Kidney glomerular epithelial cell (primary cell): ENCODE measurements at places on chromosomes 6 and 20.

DNA sequence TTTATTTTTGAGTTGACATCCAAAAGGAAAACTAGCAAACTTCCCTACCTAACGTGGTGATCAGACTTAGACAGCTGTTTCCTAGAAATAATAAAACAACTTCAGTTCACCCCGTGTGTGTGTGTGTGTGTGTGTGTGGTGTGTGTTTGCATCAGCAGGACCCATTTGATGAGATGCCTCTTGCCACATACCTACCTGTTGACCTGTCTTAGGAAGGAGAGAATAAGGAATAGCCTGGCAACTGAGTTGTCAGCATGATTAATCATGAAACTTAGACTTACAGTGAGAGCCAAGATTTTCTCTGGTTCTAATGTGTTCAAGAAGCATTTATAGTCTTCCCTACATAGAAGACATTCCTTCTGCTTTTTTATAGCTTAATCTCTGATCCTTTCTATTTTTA is 16.1 kb upstream of the PBOV1 start:
- DNase-seq: no peak

DNA sequence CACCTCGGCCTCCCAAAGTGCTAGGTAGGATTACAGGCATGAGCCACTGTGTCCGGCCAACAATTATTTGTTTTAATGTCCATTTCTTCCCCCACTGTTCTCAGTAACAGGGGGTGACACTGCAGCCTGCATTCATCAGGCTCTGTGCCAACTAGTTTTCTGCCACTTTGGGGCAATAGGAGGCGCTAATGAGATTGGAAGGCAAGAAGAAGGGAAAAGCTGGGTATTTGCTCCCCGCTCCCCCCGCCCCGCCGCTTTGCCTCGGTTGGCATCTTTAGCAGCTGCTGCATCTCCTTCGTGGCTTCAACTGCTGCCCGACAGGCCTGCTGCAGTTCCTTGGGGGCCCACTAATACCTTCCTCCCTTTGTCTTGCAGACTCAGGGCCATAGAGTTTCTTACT is 35.0 kb upstream of the MDGA1 start:
- DNase-seq: no peak

DNA sequence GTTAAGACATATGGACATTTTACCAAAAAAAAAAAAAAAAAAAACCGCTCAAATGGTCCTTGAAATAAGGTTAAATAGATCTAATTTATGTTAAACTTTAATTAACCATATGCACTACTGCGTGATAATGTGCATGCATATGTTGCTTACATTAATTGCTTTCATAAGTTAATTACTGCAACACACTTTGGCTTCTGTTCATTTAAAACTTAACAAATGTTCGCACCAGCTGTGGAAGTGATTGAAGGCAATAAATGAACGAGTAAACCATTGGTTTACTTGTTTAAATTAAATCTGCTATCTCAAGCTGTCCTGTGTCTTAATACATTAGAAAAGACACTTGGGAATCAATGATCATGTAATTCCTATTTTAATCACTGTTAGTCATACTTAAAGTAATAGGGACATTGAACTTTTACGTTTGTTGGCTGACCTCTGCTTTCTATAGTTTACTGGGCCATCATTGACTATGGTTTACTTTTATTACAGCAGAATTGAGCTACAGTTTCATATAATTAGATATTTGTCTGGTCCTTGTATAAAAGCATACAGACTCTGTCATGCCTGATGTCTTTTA is 294.7 kb downstream of the KHDC1L start:
- DNase-seq: no peak

DNA sequence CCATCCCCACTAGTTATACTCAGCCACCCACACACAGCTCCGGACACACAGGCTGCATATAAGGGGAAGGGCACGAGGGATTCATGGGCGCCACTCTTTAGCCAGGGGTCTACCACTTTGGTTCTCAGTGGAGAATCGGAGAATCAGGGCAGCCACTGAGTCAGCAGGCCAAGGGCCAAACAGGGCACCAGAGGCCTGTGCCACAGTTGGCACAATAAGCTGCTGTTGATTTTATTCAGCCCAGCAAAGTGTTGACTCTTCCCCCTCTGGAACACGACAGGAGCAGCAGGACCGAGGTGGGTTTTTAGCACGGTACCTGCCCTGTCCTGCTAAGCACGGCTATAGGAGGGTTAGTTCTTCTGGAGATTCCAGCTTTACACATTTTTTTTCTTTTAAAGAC is 48.3 kb downstream of the GJA10 start:
- DNase-seq: no peak

DNA sequence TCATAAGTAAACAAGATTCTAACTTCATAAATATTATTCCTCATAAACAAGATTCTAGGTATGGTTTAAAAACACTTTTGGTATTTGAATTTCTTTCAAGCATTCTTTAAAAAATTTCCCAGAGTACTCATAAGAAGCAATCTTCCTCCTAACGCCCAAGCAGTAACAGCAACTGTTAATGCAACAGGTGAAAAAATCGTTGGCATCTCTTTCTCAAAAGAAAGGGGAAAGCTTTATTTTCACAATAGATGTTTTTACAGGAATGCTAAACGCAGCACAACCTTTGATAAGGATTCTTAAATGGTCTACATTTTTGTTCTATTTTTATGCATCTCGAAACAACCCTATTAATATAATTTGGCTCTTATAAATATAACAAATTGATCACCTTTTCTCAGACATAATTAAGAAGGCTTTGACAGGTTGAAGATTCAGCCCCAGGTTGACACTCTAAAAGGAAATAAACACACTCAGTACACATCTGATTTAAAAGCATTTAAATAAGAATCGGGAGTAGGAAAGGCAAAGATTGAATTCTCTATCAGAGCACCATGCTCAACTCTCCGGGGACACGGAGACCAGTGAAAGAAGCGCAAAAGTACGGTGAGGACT is 634 bp downstream of the AHI1 start:
- DNase-seq: no peak

- DNase-seq: no peak
Measured at GRCh38 chr6:44065443-44066140, 61.7 kb downstream of the MRPL14 start.

DNA sequence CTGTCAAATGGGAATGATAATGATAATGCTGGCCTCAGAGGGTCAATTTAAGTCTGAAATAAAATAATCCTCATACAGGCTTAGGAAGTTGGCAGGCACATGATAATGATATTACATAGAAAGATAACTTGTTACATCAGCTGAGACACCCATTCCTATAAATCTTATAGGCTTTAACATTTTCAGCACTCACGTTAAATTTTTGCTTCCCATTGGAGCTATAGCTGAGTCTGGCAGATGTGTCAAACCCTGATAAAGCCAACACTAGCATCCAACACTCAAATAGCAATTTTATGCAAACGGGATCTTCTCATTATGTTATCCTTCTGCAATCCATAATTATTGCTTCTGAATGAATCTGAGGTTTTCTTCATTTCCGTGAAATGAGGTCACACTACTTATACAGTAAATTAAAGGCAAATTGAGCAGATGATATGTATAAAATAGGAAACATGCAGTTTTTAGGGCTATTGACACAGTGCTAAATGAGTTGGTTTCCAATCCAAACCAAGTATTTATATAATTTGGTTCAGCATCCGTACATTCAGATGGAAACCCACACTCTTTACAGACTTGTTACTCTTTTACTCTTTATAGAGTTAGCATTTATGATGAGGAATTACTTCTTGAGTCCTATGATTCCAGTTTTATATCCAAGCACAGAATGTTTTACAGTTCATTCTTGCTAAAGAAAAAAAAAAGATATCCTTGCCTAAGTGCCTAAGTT is 481.6 kb downstream of the BTBD3 start:
- DNase-seq: no peak

DNA sequence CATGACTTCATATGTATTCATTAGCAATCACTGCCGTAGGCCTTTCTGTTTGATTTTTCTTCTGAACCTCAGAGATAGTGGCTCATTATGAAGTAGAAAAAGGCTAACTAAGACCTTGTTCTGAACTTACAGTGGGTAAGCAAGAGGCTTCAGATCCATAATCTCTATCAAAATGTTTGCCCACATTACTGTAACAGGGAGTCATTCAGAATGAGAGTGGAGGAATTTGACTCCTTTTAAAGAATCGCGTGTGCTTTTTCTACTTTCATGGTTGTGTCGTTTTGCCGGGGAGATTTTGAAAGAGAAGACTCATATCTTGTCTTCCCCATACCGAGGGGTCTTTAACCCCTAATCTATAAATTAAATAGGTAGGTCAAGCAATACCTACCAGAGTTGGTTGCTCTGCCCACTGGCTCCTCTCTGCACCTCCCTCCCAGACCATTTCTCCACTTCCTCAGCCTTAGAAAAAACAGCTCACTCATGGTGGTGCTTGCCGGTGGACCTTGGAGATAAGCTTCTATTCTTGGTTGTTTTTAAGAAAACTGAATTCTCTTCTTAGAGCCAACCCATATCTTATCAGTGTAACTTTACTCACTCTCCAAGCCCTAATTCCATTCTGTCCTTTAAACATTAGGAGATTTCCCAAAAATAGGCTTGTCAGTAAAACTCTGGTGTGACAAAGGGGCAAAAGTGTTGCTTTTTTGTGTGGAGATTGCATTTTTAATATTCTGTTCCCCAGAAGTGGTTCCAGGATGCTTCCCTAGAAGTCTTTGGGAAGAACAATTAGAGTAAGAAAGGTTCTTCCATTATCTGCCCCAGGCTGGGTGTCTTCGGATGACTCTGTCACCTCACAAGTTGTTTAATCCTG is 56.6 kb downstream of the E2F3 start:
- DNase-seq: no peak

DNA sequence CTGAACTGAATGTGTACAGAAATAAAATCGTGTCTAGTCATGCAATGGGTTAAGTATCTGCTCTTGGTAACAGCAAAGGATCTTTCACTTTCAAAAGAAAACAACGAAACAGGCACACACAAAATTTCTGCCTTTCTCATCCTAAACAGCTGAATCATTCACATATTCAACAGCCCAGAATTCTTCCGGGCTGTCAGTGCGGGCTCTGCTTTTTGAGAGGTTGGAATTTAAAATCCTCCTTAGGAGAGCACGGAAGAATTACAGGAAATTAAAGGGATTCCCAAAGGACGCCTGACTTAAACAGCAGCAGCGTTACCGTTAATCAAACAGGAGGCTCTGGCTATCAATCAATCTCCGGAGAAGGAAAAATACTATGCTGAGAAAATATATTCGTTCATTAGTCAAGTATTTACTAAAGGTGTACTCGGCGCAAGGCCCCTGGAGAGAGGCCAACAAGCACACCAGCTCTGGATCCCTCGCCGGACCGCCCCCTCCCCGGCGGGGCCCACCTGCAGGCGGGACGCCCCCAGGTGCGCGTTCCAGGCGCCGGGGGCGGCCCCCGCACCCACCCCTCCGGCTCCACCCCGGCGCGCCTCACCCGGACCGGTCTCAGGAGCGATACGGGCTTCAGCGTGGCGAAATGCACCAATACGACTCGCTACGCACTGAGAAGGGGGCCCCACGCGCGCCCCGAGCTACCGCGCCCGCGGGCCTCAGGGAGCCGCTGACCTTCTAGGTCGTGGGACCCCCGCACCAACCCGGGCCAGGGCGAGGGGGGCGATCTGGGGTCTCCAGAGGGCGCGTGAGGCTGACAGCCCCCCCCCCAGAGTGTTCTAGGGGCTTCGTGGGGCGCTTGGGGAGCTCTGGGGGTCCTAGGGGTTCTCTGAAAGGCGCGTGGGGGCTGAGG is 1.0 kb downstream of the NAPB start:
- DNase-seq: peak; percentile 36

GRCh38 chr20:10481676-10482075 is 46.6 kb downstream of the SLX4IP start:
- no peak for DNase-seq

DNA sequence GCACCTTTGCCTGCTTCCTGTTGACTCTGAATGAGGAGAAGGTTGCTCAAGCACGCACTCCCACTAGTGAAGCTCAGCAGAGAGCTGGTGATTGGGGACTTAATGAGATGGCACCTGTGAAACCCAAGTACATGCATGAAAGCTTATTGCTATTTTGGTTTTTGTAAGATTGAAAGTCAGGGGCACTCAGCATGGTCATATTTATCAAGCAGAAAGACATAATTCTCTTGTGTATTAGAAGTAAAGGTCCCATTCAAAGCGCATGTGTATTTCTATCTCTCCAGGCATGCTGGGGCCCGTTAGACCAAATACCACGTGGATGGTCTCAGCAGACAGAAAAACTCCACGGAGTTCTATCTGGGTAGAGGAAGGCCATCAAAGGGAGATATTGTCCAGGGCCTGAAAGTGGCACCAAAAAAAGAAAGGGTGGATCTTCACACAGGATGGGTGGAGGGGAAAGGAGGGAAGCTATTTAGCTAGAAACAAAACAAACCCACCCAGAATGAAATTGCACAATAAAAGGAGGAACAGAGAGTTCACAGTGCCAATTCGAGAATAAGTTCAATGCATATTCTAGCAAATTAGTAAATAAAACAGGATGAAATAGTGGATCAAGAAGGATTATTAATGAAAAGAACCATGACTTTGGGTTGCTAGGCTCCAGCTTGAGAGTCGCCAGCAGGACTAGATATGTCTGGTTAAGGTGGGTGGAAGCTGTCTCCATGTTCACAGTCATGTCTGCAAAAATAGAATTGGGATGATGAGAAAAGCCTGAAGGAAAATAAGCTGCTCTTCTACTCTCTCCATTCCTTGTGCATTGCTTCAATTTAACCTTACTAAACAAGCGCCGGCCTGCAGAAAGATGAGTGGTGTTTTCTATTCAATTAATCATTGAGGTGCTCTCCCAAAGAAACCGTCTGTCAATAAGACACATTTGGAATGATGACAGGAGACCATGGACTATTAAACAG is 224.9 kb upstream of the DTNBP1 start:
- DNase-seq: no peak

GRCh38 chr20:38776363-38776762 is 28.1 kb downstream of the ACTR5 start:
- DNase-seq: no peak

DNA sequence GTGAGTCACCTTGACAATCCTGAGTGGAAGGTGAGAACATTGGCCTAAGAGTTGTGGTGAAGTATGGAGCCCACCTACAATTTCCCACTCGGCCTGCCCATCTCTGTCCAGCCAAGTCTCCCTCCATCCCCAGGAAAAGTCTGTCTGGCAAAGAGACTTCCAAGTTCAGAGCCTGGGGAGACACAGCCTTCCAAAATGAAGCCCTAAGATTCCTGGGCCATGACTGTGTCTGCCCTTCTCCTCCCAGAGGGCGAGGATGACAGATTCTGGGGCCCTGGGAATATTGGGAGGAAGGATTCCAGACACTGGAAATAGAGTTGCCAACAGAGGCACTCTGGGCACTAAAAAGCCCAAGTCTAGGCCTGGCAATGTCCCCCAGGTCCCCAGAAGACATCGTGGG is 176.8 kb downstream of the NFATC2 start:
- DNase-seq: peak; percentile 72

DNA sequence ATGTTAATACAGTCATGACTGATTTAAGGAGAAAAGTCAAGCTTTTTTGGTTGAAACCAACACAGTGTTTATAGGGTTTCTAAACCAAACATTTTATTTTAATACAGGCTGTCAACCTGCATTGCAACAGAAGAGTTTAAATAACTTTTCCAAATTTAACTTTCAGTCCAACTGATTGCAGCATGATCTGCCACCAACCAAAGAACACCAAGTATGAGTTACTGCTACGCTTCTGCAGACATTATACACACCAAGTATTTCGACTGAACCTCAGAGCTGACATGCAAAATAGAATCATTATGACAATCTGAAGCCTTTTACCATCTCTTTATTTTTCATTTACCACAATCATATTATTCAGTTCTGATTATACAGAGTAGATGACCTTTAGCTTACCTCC is 151.2 kb upstream of the DST start:
- DNase-seq: no peak

GRCh38 chr20:50338479-50339391 is 148.1 kb downstream of the CEBPB start:
- peak; percentile 23 for DNase-seq

GRCh38 chr20:23528867-23529431 is 38.0 kb downstream of the CST8 start:
- no peak for DNase-seq
